KBM-7 (cell line): ENCODE measurements at places on chromosomes 5 and 9.

DNA sequence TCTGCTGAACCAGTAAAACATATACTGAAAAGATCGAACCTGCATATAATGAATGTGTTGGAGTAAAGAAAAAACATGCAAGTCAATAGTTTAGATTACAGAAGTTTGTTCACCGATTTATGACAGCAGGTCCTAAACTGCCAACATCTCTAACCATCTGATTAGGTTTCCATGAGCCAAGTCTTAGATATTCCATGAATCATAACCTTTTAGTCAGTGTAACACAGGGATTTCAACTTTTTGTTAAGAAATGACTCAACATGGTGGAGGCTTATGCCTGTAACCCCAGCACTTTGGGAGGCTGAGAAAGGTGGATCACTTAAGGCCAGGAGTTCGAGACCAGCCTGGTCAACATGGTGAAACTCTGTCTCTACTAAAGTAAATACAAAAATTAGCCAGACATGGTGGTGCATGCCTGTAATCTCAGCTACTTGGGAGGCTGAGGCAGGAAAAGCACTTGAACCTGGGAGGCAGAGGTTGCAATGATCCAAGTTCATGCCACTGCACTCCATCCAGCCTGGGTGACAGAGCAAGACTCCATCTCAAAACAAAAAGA lies 38.7 kb downstream of the APC start:
- no peak for DNase-seq

- no peak for DNase-seq
These were observed 47.9 kb downstream of the RNF180 start for GRCh38 chr5:64213531-64213930.

GRCh38 chr5:147892696-147893296 lies 13.5 kb downstream of the C5orf46 start:
- no peak for DNase-seq

DNA sequence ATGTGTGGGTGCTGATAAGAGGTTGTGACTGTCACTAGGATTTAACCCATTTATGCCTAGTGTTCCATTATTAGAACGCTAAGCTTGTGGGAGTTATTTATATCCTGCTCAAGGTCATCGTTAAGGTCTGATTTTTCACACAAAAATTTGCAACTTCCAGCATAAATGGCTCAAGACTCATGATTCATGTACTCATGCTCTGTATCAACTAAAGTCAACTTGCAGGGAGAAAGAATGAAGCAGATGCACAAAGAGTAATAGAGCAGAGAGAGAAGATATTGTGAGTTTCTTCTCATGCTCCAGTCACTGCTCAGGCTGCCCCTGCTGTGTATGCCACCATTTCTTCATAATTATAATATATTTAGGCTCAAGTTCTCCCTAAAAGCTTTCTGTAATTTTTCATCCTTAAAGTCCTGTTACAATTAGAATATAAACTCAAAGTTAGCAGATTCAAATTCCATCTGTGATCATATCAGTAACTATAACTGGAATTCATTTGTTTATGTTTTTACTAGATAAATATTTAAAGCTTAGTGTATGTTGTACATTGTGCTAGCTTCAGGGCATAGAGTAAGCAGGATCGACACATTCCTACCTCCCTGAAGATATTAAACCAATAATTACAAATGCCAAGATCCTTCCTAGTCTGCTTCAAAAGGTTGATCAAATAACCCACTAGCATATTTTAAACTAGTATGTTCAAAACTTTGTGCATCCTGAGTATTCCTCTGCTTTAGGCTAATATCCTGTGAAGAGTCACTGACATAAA lies 136.7 kb downstream of the NUDT12 start:
- no peak for DNase-seq

GRCh38 chr9:76559286-76559685 lies 100.3 kb downstream of the GCNT1 start:
- DNase-seq = no peak

- no peak for DNase-seq
These were observed 276.6 kb downstream of the MAST4 start for GRCh38 chr5:66872736-66873331.

GRCh38 chr5:151227918-151228447 lies 4.1 kb upstream of the CCDC69 start:
- DNase-seq = no peak
